RKO (cell line): ENCODE measurements at places on chromosomes 3 and 15.

GRCh38 chr3:127831723-127832172, 9.4 kb upstream of the MGLL start:
- no peak for DNase-seq

DNA sequence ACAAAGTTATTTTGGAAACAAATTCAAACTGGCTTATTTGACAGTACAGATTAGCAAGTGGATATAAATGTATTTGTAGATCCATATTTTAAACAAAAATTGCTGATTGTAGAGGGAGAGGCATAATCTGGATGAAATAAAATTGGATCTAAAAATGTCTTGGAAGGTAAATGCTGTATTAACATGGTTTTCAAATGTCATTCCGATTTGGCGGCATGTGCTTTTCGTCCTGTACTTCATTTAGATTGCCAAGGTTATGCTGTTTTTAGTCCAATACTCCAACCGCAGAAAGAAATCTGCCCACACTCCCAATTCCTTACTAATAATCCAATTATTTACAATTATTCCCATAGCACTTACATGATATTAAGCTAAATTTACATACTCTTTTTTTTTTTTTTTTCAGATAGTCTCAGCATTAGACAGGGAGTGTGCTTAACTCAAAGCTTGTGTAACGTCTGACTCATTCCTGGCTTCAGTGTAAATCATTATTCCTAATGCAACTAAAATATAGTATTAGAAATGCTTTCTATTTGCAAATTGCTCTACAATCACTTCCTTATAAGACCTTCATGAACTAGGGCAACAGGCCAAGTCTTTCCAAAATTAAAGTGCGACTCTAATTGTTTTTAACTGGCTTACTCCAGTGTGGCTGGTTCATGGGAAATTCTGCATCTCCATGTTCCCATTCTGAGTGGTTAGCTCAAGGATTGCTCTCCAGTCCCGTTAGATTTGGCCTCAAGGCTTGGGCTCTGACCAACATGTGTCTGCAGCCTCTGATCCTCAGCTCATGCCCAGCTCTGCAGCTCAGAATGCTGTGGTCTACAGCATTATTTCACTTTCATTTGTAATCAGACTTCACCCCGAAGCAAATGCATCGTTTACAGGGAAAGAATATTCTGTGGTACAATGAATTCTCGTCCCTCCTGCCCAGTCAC, 103.9 kb downstream of the FBN1 start:
- DNase-seq, result peak; percentile 3

- no peak for DNase-seq
These were observed 217.6 kb downstream of the TPRG1 start for GRCh38 chr3:189389346-189389745.

GRCh38 chr3:135965129-135965505, 411 bp upstream of the PPP2R3A start:
- peak; percentile 12 for DNase-seq

GRCh38 chr3:44987332-44987731, 11.3 kb downstream of the EXOSC7 start:
- DNase-seq, result no peak

- no peak for DNase-seq
These were observed 129.9 kb downstream of the XXYLT1 start for GRCh38 chr3:195140816-195141793.

DNA sequence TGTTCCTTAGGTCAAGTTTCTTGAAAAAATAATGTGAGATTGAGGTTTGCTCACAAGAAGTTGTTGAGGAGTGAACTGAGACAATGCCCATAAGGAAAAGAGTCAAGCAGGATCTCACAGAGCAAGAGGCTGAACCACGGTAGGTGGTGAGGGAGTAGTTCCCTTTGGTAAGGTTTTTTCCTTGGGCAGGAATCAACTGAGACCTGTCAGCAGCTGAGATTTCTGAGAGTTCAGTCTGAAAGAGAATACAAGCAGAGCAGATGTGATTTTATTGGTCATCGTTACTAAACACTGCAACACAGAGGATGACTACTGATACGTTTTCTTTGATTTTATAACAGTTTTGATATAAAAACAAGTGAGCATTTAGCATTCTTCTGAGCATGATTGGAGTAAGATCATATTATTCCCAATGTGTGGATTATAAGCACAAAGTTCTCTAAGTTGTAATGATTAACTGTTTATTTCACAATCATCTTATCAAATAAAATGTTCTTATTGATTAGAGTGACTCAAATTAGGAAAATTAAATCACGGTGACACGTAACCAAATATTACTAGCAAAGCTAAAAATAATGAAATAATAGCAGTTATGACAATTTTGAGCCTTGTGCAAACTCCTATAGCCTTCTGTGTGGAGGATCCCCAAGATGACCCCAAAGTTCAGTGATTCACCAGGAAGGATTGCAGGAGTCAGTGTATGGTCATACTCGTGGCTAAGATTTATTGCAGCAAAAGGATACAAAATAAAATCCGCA, 346.2 kb upstream of the ZNF717 start:
- DNase-seq, result peak; percentile 64

DNA sequence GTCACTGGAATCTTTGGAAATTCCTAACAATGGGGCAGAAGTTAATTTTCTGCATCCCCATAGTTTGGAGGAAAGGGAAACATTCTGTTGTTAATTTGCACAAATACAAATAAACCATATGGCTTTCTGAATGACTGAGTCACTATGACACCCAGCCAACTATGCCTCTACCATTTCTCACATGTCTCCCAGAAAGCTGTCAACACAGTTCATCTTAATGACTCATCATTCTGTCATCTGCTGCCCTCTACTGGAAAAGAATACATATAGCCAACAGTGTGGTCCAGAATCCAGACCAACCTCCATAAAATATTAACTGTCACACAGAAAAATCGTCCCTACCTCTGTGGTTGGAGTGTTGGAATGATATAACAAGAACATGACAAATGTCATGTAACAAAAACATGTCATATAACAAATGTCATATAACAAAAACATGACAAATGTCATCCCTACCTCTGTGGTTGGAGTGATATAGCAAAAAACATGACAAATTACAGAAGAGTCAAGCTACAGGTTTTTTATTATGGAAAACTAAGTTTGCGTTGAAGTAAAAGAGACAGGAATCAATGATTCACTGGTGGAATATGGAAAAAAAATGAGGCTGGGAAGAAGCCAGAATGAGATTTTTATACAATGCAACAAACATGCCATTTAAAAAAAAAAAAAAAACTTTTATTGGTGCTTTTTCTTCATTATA, 47.7 kb upstream of the GYG1 start:
- peak; percentile 95 for DNase-seq

DNA sequence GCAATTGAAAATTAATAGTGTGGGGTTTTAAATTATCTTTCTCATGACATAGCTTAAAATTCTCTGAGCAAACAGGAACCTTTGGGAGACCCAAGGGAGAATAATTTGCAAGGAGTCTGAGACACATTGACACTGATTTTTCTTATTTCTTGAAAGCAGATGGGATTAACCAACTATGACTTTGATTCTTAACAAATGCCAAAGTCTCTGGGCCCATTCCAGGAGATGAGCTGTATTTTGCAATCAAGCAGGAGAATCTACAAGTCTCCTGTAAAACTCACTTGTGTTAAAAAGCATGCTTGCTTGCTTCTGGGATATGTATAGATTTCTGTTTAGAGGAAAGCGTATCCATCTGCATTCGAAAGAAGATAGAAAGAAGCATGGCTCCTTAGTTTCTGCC, 71.3 kb upstream of the STT3B start:
- no peak for DNase-seq

- DNase-seq, result no peak
These were observed 135.4 kb downstream of the UACA start for GRCh38 chr15:70627734-70628548.

DNA sequence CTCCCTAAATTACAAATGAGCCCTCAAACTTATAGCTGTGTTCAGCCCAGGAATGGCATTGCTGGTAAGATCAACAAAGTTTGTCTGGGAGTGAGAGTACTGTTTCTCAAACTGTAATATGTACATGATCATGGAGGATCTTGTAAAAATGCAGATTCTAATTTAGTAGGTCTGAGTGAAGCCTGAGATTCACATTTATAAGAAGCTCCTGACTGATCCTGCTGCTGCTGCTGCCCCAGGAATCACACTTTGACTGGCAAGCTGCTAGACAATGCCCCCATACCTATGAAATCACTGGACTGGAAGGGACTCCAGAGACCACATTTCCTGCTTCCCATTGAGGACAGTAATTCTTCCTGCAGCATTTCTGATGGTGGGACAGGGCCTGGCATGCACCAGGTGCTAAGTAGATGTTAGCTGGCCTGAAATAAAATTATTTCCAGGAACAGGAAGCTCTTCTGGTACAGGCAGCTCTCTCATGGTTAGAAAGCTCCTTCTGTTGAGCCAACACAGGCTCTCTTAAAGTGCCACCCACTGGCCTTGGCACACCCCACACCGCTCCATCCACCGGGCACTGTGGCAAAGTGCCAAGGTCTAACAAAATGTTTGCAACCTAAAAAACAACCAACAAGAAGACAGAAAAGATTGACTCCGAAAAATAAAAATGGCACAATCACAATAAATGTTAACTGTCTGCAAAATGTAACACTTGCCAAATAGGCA, 36.7 kb upstream of the ZNF710 start:
- DNase-seq, result no peak

DNA sequence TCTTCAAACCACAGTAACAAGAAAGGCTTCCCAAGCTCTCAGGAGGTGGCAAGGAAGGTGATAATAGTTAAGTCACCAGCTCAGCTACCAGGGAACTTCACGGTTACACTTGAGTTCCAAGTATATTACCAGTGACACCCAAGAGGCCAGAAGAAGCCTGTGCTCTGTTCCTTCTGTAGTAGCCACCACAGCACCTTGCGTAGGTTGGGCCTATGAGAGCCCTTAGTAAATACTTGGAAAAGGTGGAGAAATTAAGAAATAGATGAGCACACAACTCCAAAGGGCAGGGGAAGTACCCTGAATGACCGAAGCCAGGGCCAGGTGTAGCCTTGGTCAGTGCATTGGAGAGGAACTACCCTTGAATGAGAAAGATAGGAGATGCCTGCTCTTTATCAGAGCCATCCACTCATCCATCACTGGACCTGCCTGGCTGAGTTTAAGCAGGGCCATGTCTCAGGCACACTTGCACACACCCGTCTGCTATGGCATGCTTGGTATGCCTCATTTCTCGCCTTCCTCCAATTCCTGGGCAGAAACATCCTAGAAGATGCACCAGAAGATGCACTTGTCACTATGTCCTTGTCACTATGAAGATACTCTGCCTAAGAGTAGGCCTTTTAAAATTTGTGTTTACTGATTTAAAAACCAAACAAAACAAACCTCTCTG, 32.6 kb upstream of the NDUFB4 start:
- DNase-seq, result no peak

DNA sequence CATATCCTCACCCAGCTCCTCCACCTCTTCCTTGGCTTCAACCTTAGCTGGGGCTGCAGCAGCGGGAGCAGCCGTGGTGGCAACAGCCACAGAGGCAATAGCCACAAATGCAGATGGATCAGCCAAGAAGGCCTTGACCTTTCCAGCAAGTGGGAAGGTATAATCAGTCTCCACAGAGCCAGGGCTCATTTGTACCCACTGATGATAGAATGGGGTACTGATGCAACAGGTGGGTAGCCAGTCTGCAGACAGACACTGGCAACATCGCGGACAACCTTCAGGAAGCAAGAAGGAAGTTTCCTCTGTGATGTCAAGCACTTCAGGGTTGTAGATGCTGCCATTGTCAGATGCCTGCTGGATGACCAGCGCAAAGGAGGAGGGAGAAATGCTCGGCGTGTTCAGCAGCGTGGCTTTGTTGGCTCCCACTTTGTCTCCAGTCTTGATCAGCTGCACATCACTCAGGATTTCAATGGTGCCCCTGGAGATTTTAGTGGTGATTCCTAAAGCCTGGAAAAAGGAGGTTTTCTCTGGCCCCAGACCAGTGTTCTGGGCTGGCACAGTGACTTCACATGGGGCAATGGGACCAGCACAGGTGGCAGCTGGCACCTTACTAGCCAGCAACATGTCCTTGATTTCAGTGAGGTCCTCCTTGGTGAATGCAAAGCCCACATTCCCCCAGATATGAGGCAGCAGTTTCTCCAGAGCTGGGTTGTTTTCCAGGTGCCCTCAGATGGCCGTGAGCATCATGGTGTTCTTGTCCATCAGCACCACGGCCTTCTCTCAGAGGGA, 4.8 kb upstream of the PLCB2 start:
- DNase-seq, result no peak

- DNase-seq, result no peak
These were observed 559.3 kb downstream of the MECOM start for GRCh38 chr3:169103951-169104941.

DNA sequence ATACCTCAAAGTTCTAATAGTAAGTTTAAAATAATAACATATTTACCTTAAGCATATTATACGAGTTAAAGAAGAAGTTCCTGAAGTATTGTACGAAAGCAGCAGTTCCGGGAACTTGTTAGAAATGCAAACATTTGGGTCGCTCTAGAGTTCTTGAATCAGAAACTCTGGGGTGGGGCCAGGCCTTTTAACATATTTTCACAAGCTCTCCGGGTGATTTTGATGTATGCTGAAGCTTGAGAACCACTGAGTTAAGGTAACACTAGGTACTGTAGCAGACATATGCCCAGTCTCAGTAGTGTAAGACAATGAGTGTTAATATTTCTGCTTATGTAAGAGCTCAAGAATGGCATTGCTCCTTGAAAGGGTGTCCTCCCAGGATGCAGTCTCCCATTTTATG, 461.1 kb downstream of the C3orf38 start:
- DNase-seq, result no peak

DNA sequence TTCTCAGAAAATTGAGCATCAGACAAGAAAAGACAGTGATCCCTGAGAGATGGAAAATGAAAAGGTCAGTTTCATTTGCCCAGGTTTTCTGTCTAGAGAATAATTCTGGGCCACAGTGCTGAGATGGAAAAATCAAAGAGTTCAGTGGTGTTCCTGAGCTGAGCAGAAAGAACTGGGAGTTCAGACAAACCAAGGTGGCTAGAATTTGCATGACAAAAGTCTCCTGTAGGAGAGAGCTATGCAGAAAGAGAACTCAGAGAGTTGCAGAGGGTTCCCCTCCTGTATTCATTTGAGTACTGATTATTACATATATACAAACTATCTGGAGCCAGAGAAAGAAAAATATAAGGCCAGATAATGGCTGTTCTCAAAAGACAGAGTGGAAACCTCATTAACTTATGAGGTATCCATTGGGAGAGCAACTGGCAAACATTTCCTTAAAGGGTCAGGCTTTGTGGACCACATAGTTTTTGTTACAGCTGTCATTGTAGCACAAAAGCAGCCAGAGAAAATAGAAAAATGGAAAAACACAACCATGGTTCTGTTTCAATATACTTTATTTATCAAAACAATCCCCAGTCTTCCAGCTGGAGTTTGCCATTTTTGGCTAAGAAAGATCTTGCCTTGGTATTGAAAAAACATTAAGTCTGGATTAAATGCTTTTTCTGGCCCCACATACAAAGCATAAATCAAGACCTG, 1004.1 kb downstream of the TBL1XR1 start:
- DNase-seq, result no peak
